Activated CD8-positive, alpha-beta T cell treated with anti-CD3 and anti-CD28 coated beads, Interleukin-2, amount 10 ng/mL, durations not matched to agents 7 days and 5 days (primary cell): ENCODE measurements at places on chromosomes 3 and 15. TPM values are rescaled to one million over a fixed set of nuclear protein-coding genes. Genes with fewer than 3 reads are reported as not detected.

DNA sequence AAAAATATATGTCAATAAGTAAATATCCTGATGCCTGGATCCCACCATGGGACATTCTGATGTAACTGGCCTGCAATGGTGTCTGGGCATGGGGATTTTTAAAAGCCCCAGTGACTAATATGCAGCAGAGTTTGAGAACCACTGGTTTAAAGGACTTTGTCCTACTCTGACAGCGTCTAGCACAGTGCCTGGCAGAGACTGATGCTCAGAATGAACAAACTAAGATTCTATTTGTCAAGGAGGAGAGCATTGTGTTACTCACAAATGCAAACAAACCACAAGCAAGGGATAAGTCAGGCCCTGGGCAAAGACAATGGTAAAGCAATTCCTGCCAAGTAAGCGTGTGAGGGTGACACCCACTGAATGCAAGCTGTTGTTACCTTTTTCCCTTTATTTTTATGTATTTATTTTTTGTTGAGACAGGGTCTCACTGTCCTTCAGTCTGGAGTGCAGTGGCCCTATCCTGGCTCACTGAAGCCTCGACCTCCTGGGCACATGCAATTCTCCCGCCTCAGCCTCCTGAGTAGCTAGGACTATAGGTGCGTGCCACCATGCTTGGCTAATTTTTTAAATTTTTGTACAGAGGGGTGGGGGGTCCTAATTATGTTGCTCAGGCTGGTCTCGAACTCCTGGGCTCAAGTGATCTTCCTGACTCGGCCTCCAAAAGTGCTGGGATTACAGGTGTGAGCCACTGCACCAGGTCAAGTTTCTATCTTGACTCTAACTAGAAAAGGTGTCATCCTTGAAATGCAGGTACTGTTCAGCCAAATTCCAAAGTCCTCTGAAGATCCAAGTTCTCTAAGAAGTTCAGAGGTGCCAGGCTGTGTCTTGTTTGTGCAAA, 909 bp upstream of the GPD1L start:
- H3K27me3 ChIP-seq, result no peaks in the 10 kb centered on the region
- H3K4me3 ChIP-seq, result peak overlapping the region; percentile 96

DNA sequence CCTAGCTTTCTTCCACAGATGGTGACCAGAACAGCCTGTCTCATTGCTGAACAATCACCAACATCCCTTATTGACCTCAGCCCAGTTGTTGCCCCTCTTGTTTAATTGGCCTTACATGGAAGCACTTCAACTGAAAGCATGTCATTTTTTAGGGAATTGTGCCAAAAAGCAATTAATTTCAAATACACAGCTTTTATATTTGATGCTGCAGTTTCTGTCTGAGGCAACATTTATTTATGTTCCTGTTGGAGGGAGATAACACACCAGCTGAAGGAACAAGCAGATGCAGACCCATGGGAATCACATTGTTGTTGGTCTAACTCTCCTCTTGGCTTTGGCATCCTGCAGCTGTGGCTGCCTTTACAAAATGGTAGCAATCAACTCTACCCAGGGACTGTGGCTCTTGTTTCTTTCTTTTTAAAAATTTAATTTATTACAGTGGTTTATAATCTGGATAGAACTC, 498.1 kb upstream of the RGMA start:
- DNase-seq, result no peak
- H3K27ac ChIP-seq, result no peak overlapping the region
- H3K4me1 ChIP-seq, result no peaks in the 10 kb centered on the region
- H3K4me3 ChIP-seq, result no peak overlapping the region

DNA sequence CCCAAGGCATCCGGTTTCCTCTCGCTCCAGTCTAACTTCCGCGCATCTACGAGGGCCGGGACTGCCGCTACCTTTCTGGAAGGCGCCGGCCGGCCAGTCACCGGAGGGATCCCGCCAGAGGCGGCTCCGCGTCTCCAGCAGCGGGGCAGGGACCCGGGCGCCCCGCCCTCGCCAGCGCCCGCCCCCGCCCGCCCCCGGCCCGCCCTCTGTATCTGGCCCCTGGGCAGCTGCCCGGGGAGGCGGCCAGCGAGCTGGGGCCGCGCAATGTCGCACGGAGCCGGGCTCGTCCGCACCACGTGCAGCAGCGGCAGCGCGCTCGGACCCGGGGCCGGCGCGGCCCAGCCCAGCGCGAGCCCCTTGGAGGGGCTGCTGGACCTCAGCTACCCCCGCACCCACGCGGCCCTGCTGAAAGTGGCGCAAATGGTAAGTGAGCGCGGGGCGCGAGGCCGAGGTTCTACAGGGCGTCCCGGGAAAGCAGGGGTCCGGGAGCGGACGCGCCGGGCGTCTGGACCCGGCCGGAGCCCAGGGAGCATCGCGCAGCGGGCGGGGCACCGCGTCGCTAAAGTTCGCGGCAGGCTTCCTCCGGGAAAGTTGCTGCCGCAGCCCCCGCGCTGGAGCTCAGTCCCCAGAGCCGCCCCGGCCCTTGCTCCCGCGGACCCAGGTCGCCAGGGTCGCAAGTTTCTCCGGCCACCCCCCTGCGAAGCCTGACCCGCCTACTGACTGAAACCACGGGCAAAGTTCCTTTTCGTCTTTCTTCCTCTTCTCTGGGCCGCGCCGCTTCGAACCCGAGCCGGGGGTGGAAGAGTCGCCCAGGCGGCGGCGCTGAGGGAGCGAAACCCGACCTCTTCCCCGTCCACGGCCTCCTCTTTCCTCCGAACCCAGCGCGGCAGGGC, at the start of gene CMTM7:
Gene CMTM7, plus strand, starts transcription at position 211 of the 893 bp plus-strand sequence. Its CDS starts 54 bp downstream, at position 265.
- H3K4me3 ChIP-seq, result peak within 1 kb of the TSS; percentile 98
- H3K27me3 ChIP-seq, result no peaks in the 10 kb centered on the region
- peaks cover 23% of the 10 kb centered on the region for H3K36me3 ChIP-seq
- peak within 1 kb of the TSS; percentile 92 for H3K27ac ChIP-seq
- peaks cover 56% of the 10 kb centered on the region for H3K4me1 ChIP-seq

GRCh38 chr3:73036694-73037591, 24.5 kb upstream of the EBLN2 start:
- H3K27ac ChIP-seq, result no peak overlapping the region
- no peak for DNase-seq
- peaks cover 36% of the 10 kb centered on the region for H3K36me3 ChIP-seq

DNA sequence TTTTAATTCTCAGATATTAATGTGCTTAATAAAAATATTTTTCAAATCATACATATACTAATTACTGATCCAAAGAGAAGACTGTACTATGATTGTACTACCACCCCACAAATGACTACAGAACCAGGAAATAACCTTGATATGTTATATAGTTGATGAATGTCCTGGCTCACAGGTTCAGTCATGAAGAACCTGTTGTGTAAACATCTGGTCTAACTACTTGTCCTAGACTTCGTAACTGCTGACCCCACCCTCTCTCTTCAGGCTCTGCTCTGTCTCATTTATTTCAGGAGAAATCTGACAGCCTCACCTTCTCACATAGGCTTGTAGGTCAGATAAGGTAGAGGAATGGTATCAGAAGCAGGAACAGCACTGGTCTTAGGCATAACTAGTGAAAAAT, 14.7 kb upstream of the CSTA start:
- no peak overlapping the region for H3K27ac ChIP-seq
- H3K36me3 ChIP-seq, result no peaks in the 10 kb centered on the region
- no peak overlapping the region for H3K4me3 ChIP-seq

DNA sequence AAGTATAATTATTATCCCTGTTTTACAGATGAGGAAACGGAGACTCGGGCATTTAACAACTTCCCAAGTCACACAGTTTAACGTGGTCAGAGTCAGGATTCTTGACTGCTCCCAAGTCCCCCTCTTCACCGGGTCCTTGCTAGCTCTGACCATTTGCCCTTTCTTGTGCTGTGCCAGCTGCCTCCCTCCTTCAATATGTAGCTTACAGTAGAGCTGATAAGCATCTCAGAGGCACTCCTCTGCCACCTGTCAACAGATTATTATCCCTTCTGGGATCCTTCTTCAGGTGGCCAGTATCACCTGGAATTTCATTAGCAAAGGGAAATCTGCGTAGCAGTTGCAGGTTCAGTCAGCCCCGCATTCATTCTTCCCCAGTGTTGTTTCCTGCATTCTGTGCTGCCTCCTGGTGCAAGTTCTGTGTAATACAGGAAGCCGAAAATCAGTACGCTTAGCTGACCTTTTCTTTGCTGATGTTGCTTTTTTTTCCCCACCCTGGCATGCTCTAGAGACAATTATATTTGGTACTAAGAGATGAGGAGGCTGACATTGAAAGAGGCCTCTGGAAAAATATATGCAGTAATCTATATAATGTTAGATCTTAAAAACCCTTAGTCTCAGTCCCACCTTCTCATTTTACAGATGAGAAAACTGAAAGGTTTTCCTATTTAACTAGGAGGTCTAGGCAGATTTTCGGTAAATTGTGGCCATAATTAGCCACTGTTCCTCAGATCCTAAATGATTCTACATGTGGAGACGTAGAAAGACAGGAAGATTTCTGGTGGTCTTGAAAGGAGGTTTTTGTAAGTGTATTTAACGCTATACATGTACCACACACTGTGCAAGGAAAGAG, 24.8 kb downstream of the TMOD2 start:
- H3K36me3 ChIP-seq, result peaks cover 24% of the 10 kb centered on the region
- H3K4me1 ChIP-seq, result peaks cover 6% of the 10 kb centered on the region
- no peak overlapping the region for H3K27ac ChIP-seq
- no peak overlapping the region for H3K4me3 ChIP-seq
- H3K27me3 ChIP-seq, result no peaks in the 10 kb centered on the region

DNA sequence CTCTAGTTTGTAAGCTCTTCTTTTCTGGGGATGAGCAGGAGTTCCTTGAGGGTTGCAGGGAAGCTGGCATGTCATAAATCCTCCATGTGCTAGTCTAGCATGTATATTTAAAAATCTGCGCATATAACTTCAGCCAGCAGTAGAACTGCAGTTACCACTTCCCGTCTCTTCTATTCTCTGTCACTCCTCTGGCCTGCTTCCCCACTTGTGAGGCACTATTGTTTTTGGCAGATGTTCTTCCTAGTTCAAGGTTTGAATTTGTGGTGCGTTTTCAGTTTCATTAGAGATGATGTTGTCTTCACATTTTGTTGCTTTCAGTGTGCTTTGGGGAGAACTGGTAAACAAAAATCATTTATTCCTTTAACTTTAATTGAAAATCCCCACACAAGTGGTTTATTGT, 169.1 kb upstream of the ZPLD1 start:
- no peak overlapping the region for H3K4me3 ChIP-seq
- DNase-seq, result no peak
- H3K27ac ChIP-seq, result no peak overlapping the region
- no peaks in the 10 kb centered on the region for H3K36me3 ChIP-seq
- peaks cover 7% of the 10 kb centered on the region for H3K27me3 ChIP-seq

- H3K4me3 ChIP-seq, result no peak overlapping the region
- DNase-seq, result no peak
- H3K4me1 ChIP-seq, result peaks cover 12% of the 10 kb centered on the region
- no peaks in the 10 kb centered on the region for H3K36me3 ChIP-seq
- H3K27me3 ChIP-seq, result peaks cover 10% of the 10 kb centered on the region
These were observed 47.8 kb upstream of the CTSH start for GRCh38 chr15:78992416-78993256.

DNA sequence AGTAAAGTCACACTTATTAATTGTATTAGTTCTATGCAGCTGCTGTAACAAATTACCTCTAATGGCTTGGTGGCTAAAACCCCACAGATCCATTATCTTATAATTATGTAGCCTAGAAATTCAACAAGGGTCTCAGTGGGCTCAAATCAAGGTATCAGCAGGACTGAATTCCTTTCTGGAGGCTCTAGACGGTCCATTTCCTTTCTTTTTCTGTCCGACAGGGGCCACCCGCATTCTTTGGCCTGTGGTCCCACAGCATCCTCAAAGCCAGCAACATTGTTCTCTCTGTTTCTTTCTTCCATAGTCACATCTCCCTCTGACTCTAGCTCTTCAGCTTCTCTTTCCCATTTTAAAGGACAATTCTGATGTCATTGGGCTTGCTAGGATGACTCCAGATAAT, 276.3 kb upstream of the ZNF717 start:
- H3K4me3 ChIP-seq, result no peak overlapping the region
- DNase-seq, result no peak
- no peaks in the 10 kb centered on the region for H3K36me3 ChIP-seq
- H3K27me3 ChIP-seq, result no peaks in the 10 kb centered on the region
- no peak overlapping the region for H3K27ac ChIP-seq

Gene DNAJA4
- total RNA-seq, result 29.7 TPM

Gene SERPINI2
- total RNA-seq, result not detected
